T1000 (cell line): ENCODE measurements at places on chromosomes 3 and 15.

GRCh38 chr15:99158626-99159412, 53.9 kb downstream of the SYNM start:
- no peak for DNase-seq

GRCh38 chr3:154559623-154560022, 129.6 kb upstream of the GPR149 start:
- DNase-seq, result no peak

- DNase-seq, result peak; percentile 70
Observed at GRCh38 chr15:72237029-72237852, 6.3 kb upstream of the PKM start.

DNA sequence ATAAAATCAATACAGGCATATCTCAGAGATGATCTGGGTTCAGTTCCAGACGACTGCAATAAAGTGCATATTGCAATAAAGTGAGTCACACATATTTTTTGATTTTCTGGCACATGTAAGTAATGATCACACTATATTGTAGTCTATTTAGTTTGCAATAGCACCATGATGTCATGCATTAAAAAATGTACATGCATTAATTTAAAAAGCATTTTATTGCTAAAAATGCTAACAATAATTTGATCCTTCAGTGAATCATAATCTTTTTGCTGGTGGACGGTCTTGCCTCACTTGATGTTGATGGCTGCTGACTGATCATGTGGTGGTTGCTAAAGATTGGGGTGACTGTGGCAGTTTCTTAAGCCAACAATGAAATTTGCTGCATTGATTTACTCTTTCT, 511.1 kb downstream of the OTOL1 start:
- no peak for DNase-seq

- DNase-seq, result no peak
Observed at GRCh38 chr3:132872711-132873110, 150.5 kb upstream of the NPHP3 start.

DNA sequence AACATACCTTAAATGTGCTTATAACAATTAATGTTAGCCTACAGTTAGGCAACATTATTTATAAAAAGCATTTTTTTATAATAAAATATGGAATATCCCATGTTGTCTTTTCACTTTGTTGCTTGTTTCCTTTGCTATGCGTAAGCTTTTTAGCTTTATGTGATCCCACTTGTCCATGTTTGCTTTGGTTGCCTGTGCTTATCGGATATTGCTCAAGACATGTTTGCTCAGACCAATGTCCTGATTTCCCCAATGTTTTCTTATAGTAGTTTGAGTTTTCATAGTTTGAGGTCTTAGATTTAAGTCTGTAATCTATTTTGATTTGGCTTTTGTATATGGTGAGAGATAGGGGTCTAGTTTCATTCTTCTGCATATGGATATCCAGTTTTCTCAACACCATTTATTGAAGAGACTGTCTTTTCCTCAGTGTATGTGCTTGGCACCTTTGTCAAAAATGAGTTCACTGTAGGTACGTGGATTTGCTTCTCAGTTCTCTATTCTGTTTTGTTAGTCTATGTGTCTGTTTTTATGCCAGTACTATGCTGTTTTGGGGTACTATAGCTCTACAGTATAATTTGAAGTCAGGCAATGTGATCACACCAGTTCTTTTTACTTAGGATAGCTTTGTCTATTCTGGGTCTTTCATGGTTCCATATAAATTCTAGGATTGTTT, 592.7 kb upstream of the SEMA6D start:
- DNase-seq, result no peak

DNA sequence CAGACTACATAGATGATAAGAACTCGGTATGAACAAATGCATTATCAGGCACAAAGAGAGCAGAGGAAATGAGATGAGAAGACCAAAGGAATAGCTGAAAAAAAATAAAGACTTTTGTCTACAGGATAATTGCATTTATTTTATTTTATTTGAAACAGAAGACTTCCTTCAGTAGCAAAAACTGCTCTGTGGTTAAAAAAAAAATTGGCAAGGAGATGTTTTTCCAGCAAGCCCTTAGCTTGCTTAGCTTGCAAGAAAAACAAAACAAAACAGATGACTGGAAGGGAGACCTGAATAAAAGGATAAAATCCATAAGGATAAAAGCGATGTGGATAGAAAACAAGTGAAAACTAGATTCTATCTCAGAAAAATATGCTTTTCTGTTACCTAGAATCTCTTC, 9.1 kb upstream of the PPM1L start:
- no peak for DNase-seq

DNA sequence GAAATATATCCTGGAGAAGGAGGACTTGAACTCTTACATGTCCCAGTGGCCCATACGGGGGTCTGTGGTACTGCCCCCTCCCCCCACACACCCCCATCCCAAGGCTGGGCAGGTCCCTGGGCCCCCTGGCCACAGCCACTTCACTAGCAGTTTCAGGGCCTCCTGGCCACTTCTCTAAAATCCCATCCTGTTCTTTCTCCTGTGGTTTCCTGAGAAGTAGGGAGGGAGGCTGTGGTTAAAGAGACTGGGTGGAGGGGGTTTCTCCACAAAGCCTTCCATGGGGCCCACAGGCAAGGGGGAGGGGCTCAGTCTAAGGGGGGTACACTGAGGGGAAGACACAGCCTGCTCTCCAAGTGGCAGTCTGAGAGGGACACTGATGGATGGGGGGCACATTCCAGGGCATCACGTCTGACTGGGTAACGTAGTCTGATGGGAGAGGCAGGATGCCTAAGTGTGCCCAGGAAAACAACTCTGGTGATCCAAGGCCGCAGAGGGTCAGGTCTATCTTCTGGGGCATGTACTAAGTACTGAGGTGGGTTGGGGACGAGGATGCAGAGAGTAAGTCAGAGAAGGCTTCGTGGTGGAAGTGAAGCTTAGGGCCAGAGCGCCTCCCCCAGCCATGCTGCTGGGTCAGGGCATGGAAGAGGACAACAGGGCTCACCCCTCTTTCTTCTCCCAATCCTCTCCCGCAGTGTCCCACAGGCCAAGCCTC, 48.0 kb upstream of the C15orf39 start:
- no peak for DNase-seq

DNA sequence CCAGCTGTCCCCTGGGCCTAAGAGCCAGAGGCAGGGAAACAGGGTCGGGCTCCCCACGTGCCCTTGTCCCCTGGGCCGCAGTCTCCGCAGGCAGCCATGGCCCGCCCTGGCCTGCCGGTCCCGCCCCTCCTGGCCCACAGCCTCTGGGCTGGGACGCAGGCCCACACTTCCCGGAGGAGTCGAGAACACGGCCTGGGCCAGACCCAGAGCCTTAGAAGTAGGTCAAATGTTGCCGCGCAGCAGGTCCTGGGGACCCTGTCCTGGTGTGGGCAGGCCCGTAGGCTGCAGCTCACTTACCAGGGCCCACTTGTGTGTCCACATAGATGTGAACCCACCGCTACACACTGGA, 4.3 kb upstream of the MYL3 start:
- DNase-seq, result no peak

DNA sequence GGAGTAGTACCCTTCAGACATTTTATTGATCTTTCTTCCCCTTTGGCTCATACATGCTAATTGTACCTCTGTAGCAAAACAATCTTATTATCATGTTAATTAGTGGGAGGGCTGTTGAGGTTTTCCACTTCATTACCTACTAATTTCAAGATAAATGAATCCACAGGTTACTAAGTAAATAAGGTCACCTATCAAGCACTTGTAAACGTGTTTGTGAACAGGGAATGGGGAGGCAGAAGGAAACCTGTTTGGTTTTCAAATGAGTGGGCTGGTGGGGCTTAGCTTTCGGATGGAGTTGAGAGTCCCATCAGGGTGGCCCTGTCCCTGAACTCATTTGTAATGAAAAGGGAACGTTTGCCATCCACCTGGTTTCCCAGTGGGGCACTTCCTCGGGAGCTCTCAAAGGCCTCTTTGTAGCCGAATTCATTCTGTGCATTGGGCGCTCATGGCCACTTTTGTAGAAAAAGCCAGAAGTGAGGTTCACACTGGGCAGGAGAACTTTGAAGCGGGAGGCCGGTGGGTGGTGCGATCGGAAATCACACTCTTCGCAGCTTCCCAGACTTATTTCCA, 419.8 kb upstream of the NR2F2 start:
- DNase-seq, result no peak

GRCh38 chr3:79602385-79602784, 165.4 kb downstream of the ROBO1 start:
- DNase-seq, result no peak

GRCh38 chr3:67431887-67432286, 222.5 kb downstream of the SUCLG2 start:
- no peak for DNase-seq

DNA sequence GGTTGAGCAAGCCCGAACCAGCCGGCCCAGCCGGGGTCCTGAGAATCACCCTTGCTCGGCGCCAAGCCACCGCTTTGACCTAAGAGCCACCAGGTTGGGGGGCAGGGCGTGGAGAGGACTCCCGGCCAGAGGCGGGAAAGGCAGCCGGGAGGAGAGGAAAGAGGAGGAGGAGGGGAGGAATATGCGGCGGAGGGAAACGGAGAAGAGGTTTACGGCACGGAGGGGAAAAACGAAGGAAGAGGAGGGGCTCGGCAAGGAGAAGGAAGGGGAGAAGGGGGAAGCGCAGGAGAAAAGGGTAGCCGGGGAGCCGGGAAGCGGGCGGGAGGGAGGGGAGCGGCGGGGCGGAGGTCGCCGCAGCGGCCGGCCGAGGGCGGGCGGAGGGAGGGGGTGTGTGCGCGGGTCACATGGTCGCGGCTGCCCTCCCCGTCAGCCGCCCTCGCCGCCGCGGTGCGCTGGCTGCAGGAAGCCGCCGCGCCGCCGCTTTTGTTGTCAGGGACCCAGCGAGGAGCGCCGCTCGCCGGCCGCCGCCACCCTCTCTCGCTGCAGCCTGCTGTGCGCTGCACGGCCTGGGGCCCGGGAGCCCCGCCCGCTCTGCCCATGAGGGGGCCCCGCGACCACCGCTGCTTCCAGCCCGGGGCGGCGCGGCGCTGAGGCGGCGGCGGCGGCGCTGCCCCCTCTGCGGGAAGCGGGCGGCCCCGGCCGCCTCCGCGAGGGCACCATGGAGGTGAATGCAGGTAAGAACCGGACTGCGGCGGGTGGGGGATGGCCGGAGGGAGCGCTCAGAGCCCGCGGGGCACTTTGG, at the start of gene NR1D2:
TSS of gene NR1D2 (plus strand) at position 426 of the 802 bp plus-strand sequence. CDS start at position 719, 293 bp downstream.
- peak; percentile 71 for DNase-seq

DNA sequence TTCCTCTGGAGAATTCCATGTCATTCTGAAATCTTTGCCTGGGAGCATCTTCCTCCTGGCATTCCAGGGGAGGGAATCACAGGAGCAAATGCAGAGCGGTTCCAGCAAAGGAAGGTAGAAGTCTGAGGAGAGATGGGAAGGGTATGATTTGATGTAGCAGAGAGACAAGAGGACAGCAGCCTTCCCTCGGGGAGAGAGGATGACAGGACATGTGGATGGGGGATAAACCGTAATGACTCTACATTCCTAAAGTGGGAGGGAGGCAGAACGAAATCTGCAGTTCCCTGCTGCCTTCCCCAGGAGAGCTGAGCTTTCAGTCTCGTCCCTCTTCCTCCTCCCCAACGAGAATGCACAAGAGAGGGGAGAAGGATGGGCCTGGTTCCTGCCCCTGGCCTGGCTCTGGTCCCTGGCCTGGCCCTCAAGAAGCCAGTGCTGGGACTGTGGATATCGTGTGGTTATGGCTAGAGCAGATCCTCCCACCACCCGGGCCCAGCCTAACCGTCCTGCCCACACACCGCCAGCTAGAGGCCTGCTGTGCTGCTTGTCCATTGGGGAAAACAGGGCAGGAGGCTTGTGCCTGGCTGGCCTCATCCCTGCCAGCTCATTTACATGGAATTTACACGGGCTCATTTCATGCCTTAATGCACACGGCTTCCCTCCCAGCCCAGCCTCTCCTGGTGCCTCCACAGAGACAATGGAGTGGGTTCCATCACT, 26.6 kb downstream of the SEMA7A start:
- DNase-seq, result peak; percentile 77

- DNase-seq, result no peak
Observed at GRCh38 chr15:75348034-75348561, 1.3 kb downstream of the NEIL1 start.

DNA sequence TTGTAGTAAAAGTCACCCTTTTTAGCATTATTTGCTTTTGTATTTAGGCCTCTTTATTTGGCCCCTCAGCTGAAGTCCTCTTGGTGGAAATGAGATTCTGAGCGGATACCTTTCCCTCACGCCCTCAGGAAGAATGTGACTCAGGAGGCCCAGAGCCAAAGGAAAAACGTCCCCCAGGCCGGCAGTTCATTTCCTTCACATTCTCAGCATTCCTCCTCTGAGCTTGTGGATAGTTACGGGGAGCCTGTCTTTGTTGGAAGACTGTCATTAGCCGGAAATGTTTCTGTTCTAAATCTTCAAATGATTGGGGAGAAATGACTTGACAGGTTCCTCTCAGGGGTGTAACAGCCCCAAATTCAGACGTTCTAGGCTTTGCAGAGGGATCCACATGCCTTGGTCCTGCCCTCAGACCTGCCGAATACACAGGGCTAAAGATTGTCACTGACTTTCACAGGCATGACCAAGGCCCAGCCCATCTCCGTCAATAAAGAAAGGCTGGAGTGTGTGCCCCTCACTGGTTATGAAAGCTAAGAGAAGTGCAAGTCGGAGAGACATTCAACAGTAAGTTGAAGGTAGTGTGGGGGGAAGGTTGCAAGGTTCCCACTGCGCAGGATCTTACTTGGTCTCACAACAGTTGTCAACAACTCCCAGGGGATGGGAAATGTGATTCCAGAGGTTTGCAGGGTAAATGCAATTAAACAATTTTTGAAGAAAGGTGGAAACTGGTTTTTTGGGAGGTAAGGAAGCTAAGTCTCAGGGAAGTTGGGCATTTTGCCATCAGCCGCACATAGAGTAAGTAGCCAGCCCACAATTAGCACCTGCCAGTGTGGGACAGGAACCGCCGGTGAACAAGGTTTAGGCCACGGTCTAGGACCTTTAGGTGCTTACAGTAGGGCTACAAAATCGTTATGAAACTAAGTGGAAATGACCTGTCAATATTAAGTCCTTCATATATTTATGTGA, 39.7 kb upstream of the MYZAP start:
- peak; percentile 58 for DNase-seq

DNA sequence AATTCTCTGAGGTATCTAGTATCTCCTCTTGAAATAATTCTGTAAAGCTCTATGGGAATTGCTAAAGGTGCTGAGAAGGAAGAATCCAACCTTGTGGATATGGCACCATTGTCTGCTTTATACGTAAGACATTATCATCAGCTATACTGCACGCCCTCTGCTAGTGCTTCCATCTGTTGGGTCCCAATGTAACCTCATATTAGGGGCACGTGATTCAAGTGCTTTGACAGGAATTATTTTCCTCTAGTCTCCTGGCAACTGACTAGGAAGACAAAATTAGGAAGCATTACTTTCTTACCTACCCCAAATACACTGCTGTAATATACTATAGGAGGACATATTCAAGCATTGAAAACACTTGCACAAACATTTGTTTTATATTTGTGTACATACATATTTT, 24.0 kb downstream of the COPS2 start:
- no peak for DNase-seq

DNA sequence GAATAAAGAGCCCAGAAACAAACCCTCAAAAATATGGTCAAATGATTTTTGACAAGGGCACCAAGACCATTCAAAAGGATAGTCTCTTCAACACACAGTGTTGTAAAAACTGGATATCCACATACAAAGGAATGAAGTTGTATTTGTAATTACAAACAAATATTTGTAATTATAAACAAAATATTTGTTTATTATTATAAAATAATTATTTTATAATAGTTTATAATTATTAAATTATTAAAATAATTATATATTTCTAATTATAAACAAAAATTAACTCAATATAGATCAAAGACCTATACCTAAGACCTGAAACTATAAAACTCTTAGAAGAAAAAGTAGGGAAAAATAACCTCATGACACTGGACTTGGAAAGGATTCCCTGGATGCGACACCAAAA, 23.3 kb upstream of the ACAN start:
- no peak for DNase-seq
